ENCODE measurements at places on chromosomes 6 and 20.
A peak's percentile ranks its signal among the peaks of the same experiment; 100 is the strongest.

DNA sequence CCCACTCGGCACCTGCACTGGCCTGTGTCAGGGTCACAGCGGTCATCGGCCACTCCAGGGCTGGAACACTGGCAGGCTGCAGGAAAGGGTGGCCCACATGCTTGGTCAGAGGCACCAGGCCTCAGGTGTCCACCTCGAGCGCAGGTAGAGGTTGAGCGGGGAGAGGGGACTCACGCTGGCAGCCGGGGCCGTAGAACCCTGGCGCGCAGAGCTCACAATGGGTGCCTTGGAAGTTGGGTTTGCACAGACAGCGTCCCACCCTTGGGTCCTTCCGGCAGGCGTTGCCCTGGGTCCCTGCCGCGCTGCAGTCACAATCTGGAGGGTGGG is 28.9 kb downstream of the LAMA5 start:
- no peak for DNase-seq

DNA sequence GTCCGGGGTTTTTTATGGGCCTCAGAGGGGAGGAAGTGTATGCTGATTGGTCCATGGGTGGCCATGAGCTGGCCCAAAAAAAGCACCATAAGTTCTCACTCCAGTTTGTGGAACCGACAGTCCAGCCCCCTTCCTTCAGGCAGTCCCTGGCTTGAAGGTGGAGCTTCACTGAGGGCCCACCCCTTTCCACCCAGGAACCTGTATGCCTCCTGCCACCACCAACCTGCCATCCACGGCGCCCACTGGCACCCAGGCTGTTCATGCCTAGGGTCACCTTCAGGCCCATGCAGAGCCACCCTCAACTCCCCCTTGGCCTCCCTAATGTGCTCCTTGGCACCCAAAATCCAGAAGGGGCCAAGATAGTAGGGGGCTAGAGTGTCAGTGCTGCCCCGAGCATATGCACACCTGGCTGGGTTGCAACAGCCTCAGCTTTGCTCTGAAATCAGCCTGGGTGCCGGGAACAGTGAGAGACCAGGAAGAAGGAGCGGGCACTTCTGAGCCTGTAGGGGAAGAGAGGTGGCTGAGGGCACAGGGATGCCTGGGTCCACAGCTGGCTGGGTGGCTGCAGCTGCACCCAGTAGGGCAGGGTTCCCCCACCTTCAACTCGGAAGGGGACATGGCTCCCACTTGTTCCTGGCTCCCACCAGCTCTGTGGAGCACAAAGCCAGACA is 292.4 kb downstream of the ARHGAP18 start:
- DNase-seq, result no peak

DNA sequence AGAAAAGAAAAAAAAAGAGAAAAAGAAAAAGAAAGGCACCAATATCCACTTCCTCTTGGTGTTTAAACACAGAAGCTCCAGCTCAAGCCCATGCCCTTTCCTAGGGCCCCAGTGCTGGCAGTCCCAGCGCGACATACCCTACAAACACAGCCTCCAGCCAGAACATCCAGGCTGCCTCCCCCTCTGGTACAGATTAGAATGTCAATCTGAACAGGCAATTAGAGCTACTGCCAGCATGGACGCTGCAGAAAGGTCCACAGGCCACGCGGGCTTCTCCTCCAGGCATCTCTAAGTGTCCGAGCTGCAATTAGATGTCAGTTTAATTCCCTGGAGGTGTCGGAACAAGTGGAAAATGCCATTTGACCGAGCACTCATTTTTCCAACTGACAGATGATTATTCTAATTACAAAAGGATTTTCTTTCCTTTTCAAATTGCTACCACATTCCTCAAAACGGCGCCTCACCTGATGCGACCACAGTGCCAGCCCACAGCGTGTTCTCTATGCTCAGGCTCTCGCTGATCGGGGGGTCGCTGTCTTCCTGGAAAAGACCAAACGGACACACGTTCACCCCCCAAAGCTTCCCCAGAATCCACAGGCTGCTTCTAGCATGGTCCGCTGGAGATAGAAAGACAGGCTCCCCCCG is 79.5 kb downstream of the ATP9A start:
- no peak for DNase-seq

- DNase-seq, result no peak
Observed at GRCh38 chr6:70520575-70520974, 46.2 kb upstream of the SDHAF4 start.

DNA sequence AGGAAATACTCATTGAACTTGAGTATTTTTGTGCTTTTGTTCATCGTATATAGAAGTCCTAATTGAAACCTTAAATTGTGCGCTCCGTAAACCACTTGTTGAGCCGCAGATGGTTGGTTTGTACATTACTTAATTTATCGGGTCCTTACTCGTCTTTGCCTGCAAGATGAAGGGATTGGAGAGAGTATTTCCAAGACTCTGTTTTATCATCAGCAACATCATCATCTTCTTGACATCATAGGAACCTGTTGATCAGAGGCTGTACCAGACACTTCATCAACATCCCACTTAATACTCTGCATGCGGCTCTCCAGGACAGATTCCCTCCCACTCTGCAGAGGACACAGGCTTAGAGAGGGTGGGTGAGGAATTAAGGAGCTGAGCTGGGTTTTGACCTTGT is 28.6 kb downstream of the TIAM2 start:
- DNase-seq, result no peak

DNA sequence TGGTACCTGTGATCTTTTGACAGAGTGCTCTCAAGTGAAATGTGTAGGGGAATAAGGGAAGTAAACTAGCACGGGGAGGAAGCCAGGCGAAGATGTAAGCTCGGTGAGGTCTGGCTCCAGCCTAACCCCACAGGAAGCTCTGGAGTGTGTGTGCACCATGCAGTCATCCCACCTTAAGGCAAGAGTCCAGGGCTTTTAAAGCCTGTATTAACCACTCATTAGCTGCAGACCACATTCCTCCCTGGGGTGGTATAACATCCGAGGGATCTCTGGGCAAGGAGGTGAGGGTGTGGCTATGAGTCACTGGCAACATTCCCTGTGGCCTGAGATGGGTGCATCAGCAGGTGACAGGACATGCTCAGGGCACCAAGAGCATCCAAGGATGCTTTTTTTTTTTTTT is 12.5 kb upstream of the RANBP9 start:
- DNase-seq, result no peak

GRCh38 chr6:29665942-29666825 is 9.3 kb downstream of the MOG start:
- DNase-seq, result no peak

DNA sequence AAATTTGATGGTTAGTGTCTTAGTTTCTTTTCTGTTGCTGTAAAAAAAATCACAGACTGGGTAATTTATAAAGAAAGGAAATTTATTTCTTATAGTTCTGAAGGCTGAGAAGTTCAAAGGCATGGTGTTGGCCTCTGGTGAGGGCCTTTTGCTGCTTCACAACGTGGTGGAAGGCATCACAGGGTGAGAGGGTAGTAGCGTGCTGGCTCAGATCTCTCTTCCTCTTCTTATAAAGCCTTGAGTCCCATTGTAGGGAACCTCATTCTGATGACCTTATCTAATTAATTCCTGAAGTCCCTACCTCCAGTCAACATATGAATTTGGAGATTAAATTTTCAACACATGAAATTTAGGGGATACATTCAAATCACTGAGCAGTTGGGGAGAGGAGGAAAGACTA is 62.0 kb downstream of the ARID1B start:
- no peak for DNase-seq

- no peak for DNase-seq
Observed at GRCh38 chr6:38137608-38138265, 318.2 kb downstream of the ZFAND3 start.

DNA sequence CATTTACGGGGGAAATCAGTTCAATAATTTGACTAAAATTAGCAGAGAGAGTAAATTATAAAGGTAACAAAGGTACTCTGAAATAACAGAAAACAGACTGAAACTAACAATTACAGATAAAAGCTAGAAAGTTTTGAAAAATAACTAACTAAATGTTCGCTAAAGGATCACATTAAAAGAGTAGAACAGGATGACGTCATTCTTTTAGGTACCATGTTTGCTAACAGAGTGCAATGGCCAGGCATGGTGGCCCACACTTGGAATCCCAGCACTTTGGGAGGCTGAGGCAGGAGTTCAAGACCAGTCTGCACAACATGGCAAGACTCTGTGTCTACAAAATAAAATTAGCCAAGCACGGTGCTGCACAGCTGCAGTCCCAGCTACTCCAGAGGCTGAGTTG is 212.3 kb upstream of the CDYL start:
- DNase-seq, result no peak

- no peak for DNase-seq
Observed at GRCh38 chr6:45509426-45509825, 131.7 kb upstream of the SUPT3H start.

- DNase-seq, result no peak
Observed at GRCh38 chr6:84976526-84977362, 212.3 kb upstream of the TBX18 start.

- peak; percentile 79 for DNase-seq
Observed at GRCh38 chr6:27503436-27504030, 30.6 kb upstream of the ZNF184 start.

Data from stimulated activated CD8-positive, alpha-beta memory T cell treated with anti-CD3 and anti-CD28 coated beads, Interleukin-4, amount 100 ng/mL, for 4 hours (primary cell).